ENCODE measurements at places on chromosomes 7 and 10.

DNA sequence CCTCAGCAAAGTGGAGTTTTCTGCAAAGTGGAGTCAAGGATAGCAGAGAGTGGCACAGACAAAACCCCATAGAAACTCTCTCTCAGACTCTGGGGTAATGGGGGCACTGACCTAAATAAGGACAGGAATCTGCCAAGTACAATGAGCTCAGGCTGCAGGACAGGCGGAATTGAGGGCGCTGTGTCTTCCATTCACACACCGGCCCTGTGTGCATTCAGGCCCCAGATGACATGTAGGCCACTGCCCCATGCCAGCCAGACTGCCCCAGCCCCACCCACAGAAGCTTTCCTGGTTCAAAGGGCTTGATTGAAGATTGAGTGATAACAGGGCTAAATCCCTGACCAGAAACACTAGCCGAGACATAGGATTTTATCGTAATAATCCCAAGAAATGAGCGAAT lies 52.7 kb downstream of the EEPD1 start:
- DNase-seq: no peak

- DNase-seq: no peak
These were observed 126.3 kb downstream of the CACNA2D1 start for GRCh38 chr7:82317257-82317721.

DNA sequence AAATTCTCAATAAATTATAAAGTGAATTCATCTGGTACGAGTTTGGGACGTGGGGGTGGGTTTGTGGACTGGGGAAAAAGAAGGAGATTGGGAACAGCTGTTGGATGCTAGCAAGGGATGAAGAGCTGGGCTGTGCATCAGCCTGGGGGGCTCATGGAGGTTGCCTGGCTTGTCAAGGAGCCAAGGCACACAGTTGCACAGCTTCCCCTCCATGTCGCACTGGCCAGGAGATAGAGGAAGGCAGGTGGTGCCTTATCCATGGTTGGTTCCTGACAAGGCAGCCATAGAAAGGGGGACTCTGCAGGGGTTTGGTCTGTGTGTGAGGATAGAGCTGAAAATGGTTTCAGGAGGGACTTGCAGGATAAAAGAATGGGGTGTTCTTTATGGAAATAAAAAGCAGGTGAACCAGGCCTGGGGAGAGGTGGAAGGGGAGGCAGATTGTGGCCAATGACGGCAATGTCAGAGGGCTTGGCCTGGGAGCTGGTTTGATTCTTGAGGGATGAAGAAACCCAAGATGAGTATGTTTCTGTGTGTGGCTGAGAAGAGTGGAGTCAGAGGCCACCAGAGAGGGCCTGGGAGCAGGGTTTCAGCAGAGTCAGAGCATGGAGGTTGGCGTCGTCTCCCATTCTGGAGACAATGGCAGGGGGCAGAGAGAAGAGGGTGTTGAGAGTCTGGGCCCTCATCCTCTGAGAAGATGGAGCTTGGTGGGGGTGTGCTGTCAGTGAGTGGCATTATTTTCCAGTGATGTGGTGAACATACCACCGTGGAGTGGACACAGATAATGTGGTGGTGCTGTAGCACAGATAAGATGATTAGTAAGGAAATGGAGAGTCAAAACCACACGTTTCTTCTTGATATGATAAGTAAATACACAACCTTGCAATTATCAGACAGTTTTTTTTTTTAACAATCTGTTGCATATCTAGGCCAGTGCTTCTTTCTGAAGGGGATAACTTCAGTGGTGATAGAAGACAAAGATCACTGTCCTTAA lies 108.2 kb downstream of the PTPN20 start:
- DNase-seq: peak; percentile 11

DNA sequence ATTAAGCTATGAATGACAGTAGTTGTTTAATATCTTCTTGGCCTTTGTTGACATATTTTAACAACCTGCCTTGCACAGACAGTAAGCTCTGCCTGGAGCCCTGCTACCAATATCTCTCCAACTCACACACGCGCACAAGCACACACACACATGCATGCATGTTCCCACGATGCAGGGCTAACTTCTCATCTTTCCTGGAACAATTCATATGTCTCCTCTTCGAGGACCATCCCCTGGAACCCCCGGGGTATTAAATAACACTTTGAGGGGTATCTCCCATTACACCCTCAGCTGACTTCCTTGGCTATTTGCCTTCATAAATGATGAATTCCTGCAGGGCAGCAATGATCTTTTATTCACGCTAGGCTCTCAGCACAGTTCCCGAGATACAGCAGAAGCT lies 258.0 kb downstream of the TRIL start:
- DNase-seq: no peak

GRCh38 chr10:28924717-28925116 lies 247.4 kb downstream of the BAMBI start:
- DNase-seq: no peak

DNA sequence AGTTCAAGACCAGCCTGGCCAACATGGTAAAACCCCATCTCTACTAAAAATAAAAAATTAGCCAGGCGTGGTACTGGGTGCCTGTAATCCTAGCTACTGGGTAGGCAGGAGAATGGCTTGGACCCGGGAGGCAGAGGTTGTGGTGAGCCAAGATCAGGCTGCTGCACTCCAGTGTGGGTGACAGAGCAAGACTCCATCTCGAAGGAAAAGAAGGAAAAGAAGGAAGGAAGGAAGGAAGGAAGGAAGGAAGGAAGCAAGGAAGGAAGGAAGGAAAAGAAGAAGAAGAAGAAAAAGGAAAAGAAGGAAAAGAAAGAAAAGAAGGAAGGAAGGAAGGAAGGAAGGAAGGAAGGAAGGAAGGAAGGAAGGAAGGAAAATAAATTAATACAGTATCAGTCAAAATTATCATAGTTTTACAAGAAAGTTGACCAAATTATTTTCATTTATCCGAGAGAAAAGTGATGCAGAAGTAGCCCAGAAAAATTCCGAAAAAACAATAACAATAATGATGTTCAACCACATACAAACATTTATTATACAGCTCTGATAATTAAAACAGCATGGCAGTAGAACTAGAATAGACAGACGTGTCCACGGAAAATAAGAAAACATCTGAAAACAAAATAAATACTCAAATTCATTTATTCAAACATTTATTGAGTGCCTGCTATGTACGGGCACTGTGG lies 292.4 kb upstream of the MKLN1 start:
- DNase-seq: no peak

- DNase-seq: no peak
These were observed 42.9 kb upstream of the MET start for GRCh38 chr7:116629051-116629463.

DNA sequence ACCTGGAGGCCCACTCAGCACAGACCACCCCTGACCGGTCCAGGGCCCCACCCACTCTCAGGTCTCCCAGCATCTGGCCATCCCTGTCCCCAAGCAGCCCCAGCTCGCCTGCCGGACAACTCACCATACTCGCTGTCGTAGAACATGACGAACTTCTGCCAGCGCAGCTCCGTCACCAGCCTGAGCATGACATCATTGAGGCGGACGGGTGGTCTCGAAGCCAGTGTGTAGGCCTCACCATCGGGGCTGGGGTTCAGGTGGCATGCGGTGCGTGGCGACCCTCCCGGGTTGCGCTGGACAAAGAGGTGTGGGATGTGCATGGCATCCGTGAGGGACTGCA lies 160.4 kb downstream of the GRID1 start:
- DNase-seq: peak; percentile 2

GRCh38 chr10:28177944-28178637 lies 124.8 kb downstream of the MPP7 start:
- peak; percentile 44 for DNase-seq

DNA sequence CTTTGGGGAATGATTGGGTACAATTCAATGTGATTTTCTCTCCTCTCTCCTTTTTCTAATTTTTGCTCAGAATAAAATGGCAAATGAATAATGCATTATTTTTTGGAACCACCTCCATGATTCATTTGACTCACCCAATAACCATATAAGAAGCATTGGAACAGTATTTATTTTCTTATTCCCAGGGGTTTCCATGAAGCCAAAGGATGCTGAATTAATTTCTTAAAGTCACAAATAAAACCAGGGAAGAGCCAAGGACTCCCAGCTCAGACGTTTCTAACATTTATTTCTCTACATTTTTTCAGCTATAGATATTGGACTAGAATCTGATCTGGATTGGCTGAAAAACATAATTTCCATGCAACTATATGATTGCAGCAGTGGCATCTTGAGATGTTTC lies 735.2 kb upstream of the ANKRD30A start:
- DNase-seq: no peak

DNA sequence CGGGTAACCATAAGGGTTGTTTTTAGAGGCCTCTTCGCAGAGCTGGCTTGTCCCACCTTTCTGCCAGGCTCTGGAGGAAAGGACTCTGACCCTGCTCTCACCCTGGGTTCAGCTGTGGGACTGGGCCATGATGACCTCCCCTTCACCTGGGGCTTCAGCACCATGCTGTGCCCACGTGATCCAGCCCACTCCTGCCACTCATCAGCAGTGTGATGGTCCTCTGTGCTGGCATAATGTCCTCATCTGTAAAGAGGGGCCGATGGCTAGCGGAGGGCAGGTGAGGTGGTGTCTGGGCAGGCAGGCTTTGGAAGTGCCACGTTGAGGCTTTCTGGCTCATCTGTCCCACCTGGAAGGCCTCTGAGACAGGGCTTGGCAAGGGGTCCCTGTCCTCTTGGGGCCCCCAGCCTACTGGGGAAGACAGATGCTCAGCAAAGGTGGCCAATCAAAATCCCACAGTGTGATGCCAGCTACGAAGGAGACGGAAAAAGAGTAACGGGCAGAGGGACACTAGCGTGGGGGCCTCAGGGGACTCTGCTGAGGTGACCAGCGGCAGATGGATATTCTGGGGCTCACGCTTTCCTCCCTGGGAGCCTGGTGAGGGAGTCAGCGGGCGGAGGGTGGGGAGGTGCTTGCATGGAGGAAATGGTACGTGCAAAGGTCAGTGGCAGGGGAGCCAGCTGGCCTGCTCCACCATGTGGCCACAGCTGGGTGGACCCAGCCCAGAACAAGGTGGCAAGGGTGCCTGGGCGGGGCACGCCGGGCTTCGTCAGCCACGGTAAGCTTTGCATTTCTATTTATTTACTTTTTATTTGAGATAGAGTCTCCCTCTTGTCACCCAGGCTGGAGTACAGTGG lies 5.4 kb downstream of the LRWD1 start:
- no peak for DNase-seq

DNA sequence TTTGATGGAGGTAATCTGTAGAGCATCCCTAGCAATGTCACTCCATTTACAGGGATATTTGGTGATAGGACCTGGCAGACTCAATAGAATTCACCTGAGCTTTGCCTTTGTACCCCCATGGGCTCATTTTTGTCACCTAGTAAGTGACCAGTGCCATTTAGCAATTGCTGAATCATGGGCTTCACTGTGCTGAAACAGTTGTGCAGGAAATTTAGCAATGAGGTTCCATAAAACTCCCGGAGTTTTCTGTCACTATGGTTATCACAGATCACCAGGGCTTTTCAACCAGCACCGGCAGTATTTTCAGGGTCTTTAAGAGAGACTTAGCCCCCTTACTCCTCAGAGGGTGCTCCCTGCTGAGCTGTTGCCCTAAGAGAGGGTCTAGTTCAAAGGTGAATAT lies 40.2 kb downstream of the FAS start:
- no peak for DNase-seq

DNA sequence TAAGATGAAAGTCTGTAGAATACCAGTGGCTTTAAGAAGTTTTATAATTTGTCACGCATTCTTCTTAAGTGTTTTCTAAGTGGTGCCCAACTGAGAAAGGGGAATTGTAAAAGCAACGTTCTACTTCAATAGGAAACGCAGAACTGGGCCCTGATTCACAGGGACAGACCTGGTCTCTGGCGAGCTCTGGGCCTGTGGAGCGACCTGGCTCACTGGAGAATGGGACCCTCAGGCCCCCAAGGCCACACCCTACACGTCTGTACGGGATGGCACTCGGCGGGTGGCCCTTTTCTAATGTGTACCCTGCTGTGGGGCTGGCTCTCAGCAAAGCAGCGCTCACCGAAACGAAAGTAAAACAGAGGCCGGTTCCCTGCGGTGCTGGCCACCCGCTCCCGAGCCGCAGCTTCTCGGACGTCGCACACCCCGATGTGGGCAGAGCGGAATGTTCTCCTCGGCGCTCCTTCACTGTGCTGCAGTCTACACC lies 205.0 kb downstream of the DIP2C start:
- DNase-seq: no peak

- DNase-seq: no peak
These were observed 808.7 kb downstream of the XPNPEP1 start for GRCh38 chr10:109114579-109114978.

- DNase-seq: no peak
These were observed 96.3 kb downstream of the LSM5 start for GRCh38 chr7:32393861-32394260.

- no peak for DNase-seq
These were observed 22.0 kb upstream of the UBE3C start for GRCh38 chr7:157116762-157117161.

- DNase-seq: no peak
These were observed 27.2 kb downstream of the ATE1 start for GRCh38 chr10:121900443-121901174.

GRCh38 chr10:3195726-3196125 lies 23.1 kb upstream of the PITRM1 start:
- DNase-seq: no peak

GRCh38 chr7:44615149-44615611 lies 8.8 kb downstream of the OGDH start:
- DNase-seq: peak; percentile 41

DNA sequence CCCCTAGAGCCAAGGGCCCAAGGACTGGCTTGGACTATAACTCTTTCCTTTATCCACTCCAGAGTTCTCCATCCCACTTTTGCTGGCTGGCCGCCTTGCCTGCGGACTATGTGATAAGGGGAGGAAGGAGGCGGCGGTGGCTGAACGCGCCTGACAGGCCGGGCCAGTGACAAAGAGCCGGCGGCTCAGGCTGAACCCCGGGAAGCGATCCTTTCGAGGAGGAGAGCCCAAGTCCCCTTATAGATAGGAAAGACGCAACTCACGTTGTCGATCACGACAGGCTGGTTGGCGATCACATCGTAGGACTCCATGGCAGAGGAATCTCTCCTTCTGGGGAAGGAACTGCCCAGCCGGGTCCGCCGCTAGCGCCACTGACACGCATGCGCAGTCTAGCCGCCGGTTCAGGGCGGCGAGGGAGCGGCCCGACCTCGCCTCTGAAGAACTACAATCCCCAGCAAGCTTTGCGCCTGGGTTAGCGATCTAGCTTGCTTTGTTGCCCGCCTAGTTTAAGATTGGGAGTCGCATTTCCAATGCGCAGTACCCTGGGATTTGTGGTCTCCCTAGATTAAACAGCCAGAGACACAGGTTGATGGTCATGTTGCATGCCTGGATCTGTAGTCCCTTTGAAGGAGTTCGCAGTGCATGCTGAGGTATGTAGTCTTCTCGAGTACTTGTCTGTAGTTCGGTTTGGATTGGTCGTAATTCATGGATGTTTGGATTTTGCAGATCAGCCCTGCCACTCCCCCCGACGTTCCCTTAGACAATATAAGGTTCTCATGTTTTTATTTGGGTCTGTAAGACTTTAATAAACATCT lies at the start of gene ACTR1A:
Gene ACTR1A, minus strand, starts transcription at position 376 of the 815 bp plus-strand sequence. Its CDS starts 65 bp downstream, at position 311.
- peak; percentile 96 for DNase-seq

- no peak for DNase-seq
These were observed 127.4 kb upstream of the INHBA start for GRCh38 chr7:41830271-41830670.

GRCh38 chr7:104960741-104961448 lies 53.1 kb upstream of the KMT2E start:
- no peak for DNase-seq

- DNase-seq: no peak
These were observed 349.3 kb upstream of the SEMA3D start for GRCh38 chr7:85535974-85536729.

All from activated T-cell treated with anti-CD3 and anti-CD28 coated beads, Interleukin-2, amount 50 U/mL, for 24 hours (primary cell).